ENCODE measurements at places on chromosomes 2 and 18.

DNA sequence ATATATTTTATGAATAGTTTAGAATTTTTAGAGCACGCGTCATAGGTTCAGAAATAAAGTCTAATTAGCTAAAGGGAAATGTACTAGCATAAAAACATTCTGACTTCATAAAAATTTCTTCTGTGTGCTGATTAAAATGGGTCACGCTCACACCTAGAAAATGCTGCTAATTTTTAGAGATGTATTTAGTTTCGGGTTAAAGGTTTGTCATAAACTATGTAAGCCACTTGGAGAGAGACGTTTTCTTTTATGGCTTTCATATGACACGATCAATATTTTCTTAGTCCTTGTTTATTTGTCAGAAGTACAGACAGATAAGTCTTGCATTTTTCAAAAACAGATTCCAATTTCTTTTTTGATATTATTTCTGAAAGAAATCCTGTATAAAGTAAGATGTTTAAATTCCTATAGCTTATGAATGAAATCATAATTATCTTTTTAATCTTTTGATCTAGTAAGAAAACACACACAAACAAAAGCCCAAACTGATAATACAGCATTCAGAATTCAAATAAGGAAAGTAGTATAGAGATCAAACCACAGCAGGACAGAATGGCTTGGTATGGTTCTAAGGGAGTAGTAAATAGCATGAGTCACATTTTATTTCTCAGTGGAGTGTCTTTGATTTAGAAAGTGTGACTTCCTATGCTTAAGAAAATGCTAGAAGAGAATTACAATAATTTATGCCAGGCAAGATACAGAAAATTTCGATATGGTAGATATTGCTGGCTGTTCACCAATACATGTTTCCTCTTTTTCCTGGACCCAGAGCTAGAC is 236.6 kb downstream of the GPD2 start:
- DNase-seq = no peak

GRCh38 chr2:227827143-227827542 is 13.5 kb downstream of the CCL20 start:
- no peak for DNase-seq

DNA sequence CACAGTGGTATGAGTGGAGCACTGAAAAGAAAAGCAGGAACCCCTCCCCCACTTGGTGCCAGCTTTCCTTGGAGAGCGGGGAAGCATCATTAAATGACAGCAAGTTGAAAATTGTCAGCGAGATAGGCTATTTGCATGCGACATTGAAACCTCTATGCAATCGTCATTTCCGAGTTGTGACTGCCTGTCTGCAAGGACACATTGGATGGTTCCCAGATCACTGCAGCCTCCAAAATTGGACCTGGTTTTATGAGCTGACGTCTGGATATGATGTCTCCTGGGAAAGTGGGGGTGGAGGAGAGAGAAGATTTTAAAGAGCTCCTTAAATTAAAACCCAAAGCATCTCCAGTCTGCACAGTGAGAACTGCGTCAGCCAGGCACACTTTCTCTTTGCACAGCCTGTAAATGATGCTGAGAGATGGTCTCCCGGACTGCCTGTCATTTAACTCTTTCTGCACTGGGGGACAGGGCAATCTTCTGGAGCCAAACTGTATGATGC is 57.8 kb upstream of the KIF5C start:
- no peak for DNase-seq

- DNase-seq = no peak
Measured at GRCh38 chr2:44983836-44984604, 25.2 kb downstream of the SIX2 start.

- no peak for DNase-seq
Measured at GRCh38 chr18:48408111-48408726, 964 bp downstream of the ZBTB7C start.

GRCh38 chr2:54237428-54237827 is 18.6 kb downstream of the TSPYL6 start:
- DNase-seq = no peak

DNA sequence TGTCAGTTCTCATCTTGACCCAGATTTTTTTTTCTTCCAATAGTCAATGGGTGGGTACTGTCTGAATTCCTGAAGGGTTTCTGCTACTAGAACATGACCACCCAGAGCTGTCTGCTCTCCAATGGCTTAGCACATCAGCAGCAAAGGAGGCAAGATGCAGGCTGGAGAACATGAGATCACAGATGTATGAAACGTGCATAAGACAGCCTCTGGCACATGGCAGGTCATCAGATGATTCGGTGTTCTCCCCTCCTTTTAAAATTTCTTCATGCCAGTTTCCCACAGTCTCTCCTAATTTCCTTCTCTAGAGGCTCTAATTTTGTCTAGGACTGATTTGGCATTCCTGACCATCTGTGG is 359.3 kb upstream of the TNP1 start:
- no peak for DNase-seq

DNA sequence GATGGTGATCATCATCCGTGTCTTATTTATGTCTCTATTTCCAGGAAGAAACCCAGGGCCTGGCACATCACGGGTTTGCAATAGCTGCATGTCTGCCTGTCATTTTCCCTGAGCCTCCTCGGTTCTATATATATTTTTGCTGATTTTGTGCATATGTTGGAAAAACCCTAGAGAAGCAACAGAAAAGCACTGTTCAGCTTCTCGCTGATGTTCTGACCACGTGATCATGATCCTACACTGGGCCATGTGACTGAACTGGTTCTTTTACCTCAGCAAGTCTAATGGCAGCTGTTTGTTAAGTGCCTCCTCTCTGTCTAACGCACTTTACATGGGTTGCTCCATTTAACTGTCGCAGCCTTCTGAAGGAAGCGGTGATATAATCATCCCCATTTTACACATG is 71.3 kb downstream of the CMPK2 start:
- no peak for DNase-seq

DNA sequence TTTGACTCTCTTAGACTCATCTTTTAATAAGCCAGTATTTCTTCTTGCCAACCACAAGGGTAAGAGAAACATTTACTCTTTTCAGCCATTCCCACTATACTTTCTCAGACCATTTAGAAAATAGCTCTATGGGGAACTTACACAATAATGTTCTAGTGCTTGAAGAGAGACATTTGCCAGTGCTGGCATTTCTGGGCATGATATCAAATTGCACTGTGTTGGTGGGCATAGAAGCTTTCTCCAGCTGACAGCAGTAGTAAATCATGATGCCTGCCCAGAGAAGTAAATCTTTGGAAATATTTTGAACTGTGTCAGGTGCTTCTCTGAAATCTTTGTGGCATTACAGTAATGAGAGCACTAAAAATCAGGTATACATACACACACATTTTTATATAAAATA is 346.6 kb downstream of the CBLN2 start:
- DNase-seq = no peak

- no peak for DNase-seq
Measured at GRCh38 chr2:11987151-11987550, 240.7 kb downstream of the LPIN1 start.

GRCh38 chr2:235523021-235523420 is 29.2 kb downstream of the AGAP1 start:
- no peak for DNase-seq
